ENCODE measurements at places on chromosomes 11 and 22.

DNA sequence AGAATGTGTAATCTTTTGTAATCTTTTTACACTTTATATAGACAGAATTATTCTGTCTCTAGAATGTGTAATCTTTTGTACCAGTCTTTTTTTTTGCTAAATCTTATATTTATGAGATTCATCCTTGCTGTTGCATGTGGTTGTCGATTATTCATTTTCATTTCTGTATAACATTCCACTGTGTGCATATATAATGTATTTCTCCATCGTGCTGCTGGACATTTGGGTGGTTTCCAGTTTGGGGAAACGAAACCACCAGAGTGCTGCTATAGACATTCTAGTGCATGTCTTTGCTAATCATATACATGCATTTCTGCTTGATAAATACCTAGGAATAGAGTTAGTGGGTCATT is 146.5 kb downstream of the GRIK4 start:
- peak; percentile 13 for DNase-seq

- DNase-seq: no peak
Observed at GRCh38 chr11:10502770-10503169, 38.2 kb downstream of the RNF141 start.

DNA sequence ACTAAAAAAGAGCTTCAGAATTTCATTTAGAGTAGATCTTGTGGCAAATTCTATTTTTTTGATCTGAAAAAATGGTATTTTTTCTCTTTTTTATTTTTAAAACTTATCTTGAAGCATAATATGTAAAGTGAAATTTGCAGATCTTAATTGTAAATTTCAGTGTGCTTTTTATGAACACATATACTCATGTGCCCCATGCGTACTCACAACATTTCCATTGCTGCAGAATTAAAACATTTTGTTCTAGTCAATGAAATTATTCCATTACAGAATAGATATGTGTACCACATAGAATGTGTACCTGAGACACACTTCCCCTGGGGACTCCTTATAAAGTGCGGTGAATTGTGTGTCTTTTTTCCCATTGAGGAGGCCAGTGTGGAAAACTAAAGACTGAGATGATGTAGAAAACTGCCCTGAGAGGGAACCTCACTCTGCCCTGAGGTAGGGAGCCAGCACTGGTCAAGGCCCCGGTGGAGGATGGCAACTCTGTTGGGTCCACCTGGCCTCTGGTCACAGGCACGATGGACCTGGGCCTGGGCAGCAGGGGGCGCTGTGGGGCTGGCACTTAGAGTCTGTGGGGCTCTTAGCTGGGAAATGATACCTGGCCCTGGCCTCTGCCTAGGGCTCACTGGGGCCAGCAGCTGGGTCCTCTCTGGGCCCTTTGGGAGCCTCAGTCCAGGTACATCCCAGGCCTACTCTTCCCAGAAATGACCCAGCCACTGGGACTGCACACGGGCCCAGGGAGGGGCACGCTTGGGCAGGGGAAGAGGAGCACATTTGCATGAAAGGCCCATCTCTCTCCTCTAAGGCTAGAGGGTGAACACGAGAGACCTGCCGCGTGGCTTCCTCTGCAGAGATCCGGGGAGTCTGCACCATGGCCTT is 77.9 kb upstream of the TOP3B start:
- DNase-seq: peak; percentile 72

GRCh38 chr11:86117001-86117711 is 48.3 kb upstream of the PICALM start:
- no peak for DNase-seq

DNA sequence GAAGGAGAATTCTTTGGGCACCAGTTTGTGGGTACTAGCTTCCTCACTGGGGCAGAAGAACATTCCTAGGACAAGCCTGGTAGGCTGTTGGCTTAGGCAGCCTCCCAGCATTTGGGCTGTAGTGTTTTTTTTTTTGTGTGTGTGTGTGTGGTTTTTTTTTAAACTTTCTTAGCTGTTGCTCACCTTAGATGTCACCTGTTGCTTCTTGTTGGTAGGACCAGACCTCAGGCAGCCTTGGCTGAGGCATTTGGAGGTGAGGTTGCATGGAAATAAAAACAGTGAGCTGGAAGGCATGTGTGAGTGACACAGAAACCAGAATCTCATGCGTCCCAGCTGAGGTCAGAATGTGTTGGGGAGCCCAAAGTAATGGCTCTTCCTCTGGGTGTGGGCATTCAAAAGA is 21.3 kb downstream of the AMPD3 start:
- DNase-seq: no peak

Data from NAMALWA (cell line).